ENCODE measurements at places on chromosomes 12 and 14.
A peak's percentile ranks its signal among the peaks of the same experiment; 100 is the strongest.

DNA sequence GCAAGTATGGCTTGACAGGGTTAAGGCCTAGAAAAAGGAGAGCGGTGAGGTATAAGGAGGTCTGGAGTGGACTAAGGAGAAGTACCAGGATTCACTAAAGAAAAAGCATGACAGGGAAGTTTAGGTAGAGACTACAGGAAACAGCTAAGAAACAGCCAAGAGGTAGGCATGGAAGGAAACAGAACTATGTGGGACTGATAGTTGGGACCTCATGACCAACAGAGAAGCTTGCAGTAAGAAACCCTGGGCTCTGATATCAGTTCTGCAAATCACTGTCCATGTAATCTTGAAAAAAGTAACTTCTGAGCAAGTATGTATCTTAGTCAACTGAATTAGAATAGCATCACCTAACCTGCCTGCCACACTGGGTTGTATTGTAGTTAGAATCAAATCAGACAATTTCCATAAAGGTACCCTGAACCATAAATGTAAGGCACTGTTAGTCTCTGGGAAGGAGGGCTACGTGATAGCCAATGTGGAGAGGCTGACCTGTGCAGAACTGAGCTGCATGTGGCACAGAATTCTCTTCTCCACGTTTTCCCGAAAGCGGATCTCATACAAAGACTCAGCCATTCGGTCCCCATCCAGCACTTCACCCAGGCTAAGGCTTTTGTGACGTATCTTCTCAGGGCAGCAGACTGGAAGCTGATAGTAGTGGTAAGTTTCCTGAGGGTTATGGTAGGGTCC, 912 bp downstream of the TM9SF1 start:
- no peak for DNase-seq

GRCh38 chr12:60172266-60173211, 576.7 kb downstream of the SLC16A7 start:
- peak; percentile 9 for DNase-seq

GRCh38 chr12:52952076-52952801, 3.3 kb downstream of the KRT18 start:
- no peak for DNase-seq

- peak; percentile 25 for DNase-seq
These were observed 1.6 kb downstream of the KMT2D start for GRCh38 chr12:49059045-49059298.

DNA sequence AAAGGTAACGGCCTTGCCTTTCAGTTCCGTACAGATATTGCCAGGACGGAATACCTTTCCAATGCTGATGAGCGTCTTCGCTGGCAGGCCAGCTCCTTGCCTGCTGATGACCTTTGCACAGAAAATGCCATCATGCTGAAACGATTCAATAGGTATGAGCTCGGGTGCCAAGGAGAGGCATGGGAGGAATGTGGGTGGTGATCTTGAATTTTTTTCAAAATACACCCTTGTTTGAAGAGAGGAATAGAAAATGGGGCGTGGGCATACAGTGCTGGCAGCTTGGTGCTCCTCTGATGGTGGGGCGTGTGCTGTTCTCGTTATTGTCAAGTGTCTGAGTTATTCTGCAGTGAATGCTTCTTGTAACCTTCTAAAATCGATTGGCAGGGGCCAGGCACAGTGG, 52.5 kb downstream of the HSP90AA1 start:
- no peak for DNase-seq

GRCh38 chr12:107917912-107918800, 143.7 kb downstream of the ASCL4 start:
- DNase-seq = peak; percentile 35

DNA sequence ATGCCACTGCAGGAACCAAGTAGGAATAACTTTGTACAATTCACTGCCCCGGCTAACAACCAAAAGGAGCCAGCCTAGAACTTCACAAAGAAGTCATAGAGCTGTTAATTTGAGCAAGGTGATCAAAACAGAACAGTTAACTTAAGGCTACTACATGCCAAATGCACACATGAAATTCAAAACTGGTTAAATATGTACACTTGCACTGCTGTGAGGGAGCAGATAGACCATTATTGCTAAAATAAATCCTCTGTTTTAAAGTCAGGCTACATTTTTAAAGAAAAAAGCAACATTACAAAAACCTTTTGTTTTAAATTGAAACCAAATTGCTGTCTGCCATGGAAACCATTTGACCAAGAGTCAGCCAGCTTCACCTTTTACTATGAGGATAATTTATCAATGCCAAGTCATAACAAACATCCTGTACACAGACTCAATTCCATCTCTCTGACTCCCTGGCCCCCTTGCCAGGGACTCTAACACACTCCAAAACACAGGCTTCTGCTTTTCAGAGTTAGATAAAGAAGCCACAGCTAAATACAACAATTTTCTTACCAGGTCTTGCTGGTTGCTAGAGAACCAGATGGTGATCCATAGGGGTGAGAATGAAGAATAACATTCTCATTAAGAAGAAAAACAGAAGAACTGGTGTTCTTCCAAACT, 84.0 kb downstream of the LRP6 start:
- DNase-seq = peak; percentile 77

DNA sequence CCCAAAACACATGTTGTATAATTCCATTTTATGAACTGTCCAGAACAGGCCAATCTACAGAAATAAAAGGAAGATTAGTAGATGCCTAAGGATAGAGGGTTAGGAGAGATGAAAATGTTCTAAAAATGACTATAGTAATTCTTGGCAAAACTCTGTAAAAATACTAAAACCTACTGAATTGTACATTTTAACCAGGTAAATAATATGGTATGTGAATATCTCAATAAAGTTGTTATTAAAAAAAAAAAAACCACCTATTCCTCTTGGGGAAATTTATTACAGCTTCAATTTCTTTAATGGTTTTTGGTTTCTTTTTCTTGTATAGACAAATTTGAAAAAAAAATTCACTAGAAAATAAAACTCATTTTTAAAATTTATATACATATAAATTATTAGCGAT, 33.2 kb downstream of the YAF2 start:
- no peak for DNase-seq

DNA sequence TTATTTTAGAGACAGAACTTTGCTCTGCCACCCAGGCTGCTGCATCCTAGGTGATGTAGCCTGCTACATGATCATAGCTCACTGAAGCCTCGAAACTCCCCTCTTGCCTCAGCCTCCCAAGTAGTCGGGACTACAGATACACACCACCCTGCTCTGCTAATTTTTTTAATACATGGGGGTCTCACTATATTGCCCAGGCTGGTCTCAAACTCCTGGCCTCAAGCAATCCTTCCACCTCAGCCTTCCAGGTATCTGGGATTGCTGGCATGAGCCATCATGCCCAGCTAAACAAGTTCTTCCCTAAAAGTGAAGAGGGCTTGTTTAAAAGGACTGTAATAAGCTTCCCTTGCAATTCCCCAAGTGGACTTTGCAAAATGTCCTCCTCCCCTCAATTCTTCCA, 310.4 kb downstream of the PAWR start:
- no peak for DNase-seq

DNA sequence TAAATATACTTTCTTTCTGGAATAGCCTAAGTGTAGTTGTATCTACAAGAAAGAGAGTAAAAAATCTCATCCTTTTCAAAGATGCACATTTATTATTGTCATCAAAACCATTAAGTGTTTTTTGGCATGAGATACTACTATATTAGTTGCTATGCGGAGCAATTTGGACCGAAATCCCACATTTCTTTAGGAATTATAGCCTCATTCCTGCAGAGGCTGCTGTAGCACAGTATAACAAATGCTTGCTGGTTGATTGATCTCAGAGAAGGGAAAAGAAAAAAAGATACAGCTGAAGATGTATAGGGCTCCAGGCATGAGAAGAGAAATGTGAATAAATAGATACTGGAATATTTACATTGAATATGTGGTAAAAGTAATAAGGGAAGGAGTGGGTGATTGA, 36.0 kb downstream of the RHOJ start:
- DNase-seq = no peak

DNA sequence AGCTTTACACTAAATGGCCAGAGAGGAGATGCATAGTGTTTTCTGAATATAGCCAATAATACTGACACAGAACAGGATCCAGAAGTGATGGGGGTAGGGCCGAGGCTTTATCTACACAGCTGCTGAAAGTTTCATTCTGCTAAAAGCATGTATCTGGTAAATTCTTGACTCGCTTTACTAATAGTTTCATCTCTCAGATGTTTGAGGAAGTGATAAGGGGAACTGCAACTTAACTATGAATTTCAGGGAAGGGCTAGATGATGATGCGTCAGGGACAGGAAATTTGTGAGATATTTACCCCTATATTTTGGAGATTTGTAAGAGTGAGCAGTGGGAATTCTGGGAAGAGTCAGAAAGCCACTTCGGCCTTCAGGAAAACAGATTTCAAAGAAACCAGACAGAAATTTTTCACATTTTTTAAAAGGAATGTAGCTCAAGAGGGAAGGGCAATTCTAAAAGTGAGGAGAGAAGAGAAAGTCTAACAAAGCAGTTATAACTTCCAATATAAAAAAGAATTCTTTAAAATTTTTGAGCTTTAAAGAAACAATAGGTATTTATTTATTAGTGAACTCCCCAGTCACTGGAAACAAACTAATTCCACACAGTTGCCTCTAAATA, 243.1 kb downstream of the BCAT1 start:
- peak; percentile 31 for DNase-seq

DNA sequence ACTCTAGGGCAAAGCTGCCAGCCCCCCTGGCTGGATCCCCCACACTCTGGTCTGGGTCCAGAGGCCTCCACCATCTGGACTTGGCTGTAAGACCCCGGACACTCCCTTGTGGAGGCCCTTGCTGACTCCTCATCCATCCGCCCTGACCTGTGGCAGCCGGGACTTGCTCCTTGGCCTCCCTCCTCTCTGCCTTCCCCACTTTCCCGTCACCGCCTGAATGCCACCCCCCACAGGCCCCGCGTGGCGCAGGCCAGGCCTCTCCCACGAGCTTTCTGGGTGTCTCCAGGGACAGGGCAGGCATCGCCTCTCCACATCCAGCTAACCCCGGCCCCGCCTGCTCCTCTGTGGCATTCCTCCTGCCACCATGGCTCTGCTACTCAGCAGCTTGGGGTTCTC, 14.1 kb downstream of the JAG2 start:
- DNase-seq = no peak

DNA sequence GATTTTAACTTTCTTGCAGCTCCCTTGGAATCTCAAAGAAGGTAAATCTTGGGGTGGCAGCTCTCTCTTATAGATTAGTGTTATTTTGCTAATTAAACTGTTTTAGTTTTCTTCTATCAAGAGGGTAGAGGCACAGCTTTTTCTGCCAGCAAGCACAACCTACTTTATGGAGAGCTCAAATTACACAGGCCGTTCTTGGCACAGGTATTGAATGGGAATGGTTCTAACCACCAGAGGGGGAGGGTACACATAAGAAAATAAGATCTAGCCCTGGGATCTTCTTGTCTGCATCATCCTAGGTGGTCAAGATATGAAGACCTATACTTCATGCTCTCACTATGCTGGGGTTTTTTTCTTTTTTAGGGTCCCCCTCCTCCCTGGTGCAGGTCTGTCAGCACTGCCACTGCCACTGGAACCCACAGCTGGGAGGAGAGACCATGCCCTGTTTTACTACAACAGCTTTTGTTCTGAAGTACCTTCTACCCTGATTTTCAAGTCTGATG, 48.6 kb upstream of the STAC3 start:
- DNase-seq = peak; percentile 66

GRCh38 chr12:122635471-122635870, 67.7 kb downstream of the HCAR2 start:
- no peak for DNase-seq

DNA sequence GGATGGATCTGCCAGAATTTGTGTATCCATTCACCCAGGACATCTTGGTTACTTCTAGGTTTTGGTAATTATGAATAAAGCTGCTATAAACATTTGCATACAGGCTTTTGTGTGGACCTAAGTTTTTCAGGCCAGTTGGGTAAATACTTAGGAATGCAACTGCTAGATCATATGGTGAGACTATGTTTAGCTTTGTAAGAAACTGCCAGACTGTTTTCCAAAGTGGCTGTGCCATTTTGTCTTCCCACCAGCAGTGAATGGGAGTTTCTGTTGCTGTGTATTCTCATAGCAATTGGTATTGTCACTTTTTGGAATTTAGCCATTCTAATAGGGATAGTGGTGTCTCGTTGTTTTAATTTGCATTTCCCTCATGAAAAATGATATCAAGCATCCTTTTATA, 133.0 kb downstream of the KIF26A start:
- no peak for DNase-seq

DNA sequence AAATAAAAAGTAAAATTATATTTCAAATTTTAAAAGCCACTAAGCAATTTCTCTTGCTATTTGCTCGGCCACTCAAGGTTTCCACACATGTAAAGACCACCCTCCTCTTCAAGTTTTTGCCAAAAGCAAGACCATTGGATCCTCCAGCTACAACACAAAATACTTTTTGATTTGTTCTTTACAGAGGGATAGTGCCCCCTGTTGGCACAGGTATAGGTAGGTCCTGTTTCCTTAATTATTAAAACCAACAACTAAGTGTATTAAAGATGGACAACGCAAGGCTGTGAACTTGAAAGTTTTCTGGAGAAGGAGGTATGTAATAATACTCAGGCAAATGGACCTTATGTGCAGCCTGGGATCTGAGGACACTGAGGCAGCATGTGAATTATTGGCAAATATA, 23.8 kb downstream of the ATP6V1D start:
- peak; percentile 32 for DNase-seq

All from astrocyte of the hippocampus (primary cell).